ENCODE measurements at places on chromosomes 6 and 20.

- no peak for DNase-seq
Measured at GRCh38 chr6:63475707-63476106, 96.6 kb upstream of the LOC128125822 start.

- DNase-seq, result no peak
Measured at GRCh38 chr6:156545931-156546330, 231.2 kb upstream of the ARID1B start.

- no peak for DNase-seq
Measured at GRCh38 chr20:53226826-53227225, 254.7 kb downstream of the TSHZ2 start.

- no peak for DNase-seq
Measured at GRCh38 chr6:51830666-51831065, 256.7 kb downstream of the PKHD1 start.

- no peak for DNase-seq
Measured at GRCh38 chr6:34813028-34813713, 21.3 kb downstream of the BLTP3A start.

- DNase-seq, result peak; percentile 59
Measured at GRCh38 chr6:166556863-166557322, 29.6 kb downstream of the RAMACL start.

GRCh38 chr6:64170316-64170715, 534.7 kb downstream of the PHF3 start:
- DNase-seq, result no peak

- DNase-seq, result no peak
Measured at GRCh38 chr6:16737925-16738324, 23.3 kb downstream of the ATXN1 start.

DNA sequence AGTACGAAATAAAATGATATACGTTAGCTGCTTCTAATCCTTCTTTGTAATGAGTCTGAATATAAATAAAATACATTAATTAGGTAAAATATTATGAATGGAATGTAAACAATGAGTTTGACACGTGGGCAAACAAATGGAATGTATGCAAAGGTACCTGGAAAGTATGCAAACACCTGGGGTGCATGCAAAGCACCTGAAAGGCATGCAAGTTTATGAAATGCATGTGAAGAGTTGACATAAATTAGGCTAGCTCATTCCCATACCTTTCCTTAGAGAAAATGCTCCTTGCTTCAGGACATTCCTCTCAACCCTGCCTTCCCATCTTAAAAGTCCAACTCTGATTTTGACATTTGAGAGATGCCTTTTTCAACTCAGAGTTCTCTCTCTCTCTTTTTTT, 140.9 kb downstream of the EDN1 start:
- no peak for DNase-seq

- DNase-seq, result no peak
Measured at GRCh38 chr6:43257367-43258145, 14.3 kb downstream of the TTBK1 start.

- DNase-seq, result peak; percentile 62
Measured at GRCh38 chr6:37705239-37706051, 7.8 kb upstream of the MDGA1 start.

DNA sequence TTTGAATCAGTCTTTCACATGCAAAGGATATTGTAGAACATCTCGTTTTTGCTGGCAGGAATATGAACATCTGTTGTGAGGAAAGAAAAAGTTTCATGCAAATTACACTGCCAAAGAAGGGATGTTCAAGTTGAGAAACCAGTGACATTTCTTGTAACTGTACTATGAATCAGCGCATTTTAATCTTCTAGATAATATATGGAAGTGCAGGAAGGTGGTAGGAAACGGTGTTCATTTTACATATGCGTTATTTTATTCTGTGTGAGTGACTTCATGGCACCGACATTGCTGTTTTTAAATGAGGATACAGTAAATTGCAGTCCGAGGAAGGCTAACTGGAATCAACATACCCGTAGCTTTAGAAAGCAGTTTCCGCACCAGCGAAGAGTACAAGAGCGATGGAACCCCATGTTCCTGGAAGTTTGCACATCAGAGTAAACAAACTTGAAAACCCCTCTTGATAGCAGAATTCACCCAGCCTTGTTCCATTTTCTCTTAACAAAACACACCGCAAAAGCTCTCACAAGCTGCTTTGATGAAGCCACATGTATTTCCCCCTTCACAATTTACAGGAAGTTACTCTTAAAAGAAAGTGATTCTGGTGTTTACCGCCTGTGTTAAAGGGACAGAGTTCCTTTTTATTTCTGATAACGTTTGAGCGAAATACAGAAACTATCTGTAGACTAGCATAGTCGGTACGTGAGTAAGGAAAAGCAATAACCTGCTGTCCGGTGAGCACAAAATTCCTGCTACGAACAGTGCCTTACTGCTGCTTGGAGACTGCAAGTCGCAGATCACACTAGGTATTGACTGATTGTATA, 11.5 kb downstream of the PRDM1 start:
- no peak for DNase-seq

DNA sequence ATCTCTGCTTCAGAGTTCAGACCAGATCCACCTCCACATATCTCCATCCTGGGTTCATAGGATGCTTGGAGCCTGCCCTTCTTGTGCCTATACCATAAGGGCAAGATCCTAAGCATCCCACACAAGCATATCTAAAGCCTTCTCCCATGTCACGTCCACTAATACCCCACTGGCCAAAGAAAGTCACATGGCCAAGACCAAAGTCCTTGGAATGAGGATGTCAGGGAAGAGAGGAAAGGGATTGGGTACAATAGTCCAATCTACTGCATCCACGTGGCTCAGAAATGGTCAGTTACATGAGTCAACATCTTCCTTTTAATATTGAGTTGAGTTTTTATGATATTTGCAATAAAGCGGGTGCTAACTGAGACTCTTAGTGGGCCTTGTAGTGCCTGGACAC, 515.9 kb upstream of the SULF2 start:
- DNase-seq, result no peak

DNA sequence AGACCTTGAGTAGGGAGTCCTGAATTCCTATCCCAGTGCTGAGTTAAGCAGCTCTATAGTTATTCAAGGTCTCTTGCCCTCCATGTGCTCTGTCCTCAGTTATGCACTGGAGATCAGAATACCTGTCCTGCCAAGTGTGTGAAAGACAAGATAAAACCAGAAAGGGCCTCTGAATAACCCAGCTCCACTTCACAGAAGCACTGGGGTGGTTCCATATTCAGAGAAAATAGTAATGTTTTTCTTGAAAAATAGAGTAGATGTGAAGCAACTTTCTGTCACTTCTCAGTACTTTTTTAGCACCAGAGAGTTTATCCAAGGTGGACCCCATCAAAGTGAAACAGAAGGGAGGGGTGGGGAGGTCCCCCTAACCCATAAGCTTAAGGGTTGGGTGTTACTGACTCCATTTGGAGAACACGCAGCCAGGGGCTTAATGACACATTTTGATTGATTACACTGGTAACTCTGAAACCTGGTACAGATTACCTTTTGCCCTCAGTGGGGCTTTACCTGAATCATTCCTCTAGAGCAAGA, 509.8 kb upstream of the JARID2 start:
- no peak for DNase-seq

GRCh38 chr6:150511313-150511712, 88.4 kb upstream of the PLEKHG1 start:
- no peak for DNase-seq

DNA sequence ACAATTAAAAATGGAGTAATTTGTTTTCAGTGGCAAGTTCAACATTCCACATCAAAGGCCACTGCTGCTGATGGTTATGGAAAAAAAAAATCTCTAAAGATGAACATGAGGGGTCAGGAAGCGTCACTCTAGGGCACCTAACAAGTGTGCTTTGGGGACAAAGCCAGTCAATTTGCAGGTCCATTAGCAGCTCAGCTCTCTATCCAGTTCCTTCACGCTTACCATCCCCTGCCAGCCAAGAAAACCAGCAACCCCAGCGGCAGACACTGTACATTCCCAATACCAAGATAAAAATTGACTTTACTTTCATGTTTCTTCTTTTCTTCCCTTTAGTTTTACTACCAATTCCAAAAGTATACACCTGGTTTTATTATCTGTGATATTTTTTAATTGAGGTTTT, 10.1 kb downstream of the RFX6 start:
- DNase-seq, result no peak

DNA sequence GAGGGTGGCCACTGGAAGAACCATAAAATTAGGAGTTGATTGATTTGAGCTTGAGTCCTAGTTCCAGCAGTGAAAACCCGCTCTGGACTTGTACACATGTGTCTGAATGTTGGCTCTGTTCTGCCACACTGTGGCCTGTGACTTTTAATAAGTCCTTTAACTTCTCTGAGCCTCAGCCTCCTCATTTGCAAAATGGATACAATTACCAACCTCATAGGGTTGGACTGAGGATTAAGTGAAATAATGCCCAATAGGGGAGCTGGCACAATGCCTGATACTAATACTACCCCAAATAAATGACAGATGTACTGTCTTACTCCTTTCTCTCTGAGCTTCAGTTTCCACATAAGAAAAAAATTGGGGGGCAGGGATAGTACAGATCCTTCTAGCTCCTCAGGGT, 92.6 kb upstream of the RIPOR2 start:
- no peak for DNase-seq

DNA sequence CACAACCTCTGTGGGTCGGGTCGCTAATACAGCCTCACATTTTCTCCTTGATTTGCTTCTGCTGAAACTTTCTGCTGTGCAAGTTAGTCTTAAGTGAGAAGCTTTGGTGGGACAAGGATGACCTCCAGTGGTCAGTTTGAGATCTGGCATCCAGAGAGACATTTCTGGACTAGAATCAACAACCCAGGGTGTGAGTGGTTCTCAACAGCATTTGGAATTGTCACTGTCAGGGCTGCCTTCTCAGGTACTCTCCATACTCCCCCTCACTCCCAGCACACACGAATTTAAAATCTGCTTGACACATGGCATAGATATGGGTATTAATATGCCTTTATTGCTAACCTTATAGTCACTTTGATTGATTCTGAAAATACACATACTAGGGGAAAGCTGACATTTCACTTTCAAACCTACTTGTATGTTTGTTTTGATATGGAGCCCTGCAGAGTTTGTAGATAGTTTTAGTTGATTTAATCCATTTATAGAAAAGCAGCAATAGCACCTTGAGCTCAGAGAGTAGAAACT, 13.2 kb downstream of the OTOR start:
- peak; percentile 92 for DNase-seq

DNA sequence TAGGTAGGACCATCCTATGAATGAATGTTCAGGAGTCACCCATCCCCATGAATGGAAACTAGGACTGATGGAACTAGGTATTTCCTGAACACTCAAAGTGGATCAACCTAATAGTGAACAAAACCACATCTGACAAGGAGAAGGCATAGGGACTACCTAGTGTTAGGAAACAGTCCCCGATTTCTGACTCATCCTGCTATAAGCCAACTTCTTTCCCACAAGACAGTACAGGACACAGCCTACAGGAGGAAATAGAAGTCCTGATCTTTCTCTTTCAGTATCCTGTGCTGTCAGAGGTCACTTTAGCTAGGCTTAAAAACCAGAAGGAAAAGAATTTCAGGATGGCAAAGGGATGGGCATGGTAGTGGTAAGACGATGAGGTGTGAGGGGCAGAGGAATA, 19.5 kb upstream of the GMDS start:
- DNase-seq, result no peak

- DNase-seq, result no peak
Measured at GRCh38 chr6:3233904-3234303, 6.5 kb upstream of the TUBB2B start.

All from stomach (tissue), 19 donors.